ENCODE measurements at places on chromosomes 2 and 18.

DNA sequence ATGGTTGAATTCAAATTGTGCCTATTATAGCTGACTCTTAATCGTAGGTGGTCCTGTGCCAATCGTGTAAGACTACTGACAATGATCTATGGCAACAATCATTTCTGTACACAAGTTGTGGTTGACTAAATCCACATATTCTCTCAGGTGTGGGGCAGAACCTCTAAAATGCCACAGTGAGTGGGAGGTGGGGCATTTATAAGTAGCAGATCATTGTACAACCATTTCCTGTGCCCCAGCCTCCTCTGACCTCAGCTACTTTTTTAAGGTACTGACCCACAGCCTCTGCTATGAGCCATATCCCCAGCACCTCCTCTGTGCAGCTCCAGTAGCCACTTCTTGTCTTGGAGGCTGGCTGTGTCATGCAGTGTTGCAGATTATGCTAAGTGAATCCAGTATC is 48.6 kb upstream of the RAPH1 start:
- no peak for DNase-seq

DNA sequence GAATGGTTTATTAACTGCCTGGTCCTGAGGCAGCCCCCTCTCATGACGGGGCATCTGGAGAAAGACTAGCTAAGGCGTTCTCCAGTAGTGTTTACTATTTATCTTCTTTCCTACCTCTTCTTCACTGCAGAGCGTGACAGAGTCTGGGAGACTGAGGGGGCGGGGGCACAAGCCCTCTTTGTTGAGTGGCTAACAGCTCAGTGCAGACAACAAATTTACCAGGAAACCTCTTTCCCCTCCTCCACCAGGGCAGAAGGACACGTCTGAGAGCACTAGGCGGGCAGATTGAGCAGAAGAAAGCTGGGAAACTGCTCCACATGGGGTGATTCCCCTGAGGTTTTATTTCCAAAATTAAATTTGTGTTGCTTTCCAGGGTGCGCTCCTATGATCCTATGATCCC is 322.1 kb downstream of the CNTNAP5 start:
- DNase-seq: no peak

DNA sequence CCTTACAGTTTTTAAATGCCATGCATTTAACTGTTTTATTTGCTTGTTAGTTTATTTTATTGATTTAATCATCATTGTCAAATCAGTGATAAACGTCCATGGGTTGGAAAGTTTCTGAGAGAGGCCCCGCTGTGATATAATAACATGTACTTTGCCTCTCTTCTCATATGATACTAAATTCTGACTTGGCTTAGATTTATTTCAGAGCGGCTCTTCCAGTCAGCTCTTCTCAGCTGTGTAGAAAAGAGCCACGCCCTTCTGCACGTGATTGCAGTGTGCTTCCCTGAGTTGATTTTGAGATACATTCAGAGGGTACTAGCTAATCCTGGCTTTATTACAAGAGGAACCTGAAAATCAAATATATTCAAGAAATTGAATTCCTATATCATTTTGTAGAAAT is 218.6 kb downstream of the KCNE4 start:
- no peak for DNase-seq

DNA sequence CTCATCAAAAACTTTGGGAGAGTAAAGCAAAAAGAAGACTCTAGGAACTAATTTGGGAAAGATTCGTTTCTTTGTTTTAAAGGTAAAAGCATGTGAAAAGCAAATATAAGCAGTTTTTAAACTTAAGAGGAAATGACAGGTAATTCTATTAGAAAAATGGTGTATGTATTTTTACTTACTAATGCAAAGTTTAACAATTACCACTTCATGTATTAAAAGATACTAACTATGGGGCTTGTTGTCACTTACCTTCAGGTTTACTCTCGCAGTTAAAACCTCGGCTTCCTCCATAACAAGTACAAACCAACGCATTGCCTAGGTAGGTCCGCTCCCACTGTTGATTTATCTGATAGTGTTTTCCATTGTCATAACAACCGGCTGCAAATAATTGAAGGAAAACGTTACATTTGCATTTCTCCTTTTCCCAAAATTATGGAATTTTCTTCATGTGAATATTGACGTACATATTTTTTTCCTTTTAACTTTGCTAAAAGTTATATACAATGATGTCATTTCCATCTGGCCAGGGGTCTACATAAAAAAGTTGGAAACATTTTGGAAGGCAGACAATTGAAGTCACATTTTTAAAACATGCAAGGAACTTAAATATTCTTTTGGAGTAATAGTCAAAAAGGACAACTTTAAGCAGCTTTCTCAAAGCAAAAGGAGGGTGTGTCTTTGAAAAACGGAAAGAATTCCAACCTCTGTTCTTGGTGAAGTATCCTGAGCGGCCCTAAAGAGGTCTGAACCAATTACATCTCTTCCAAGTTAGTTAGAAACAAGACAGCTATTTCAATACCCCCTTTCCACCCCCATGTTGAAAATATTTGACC is 1.2 kb downstream of the FN1 start:
- DNase-seq: no peak

DNA sequence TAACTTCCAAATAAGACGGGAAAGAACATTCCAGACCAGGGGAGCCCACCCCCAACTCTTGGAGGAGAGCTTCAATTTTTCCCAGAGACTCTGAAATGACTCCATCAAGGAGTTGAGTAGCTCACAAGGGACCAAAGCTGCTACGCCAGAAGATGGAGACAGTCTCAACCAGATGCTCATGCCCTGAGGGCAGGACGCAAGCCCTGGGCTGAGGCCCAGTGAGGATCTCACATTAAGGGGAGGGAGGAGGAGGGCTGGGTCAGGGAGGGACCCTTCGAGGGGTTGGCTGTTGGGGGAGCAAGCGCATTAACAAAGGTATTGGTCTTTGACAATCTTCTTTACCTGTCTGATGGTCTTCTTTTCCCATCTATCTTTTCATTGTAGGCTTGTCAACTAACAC is 141.3 kb upstream of the SLC1A4 start:
- DNase-seq: no peak

- no peak for DNase-seq
Measured at GRCh38 chr2:116692988-116693387, 1121.5 kb upstream of the DDX18 start.

GRCh38 chr2:148305476-148305875 is 284.6 kb downstream of the MBD5 start:
- no peak for DNase-seq

DNA sequence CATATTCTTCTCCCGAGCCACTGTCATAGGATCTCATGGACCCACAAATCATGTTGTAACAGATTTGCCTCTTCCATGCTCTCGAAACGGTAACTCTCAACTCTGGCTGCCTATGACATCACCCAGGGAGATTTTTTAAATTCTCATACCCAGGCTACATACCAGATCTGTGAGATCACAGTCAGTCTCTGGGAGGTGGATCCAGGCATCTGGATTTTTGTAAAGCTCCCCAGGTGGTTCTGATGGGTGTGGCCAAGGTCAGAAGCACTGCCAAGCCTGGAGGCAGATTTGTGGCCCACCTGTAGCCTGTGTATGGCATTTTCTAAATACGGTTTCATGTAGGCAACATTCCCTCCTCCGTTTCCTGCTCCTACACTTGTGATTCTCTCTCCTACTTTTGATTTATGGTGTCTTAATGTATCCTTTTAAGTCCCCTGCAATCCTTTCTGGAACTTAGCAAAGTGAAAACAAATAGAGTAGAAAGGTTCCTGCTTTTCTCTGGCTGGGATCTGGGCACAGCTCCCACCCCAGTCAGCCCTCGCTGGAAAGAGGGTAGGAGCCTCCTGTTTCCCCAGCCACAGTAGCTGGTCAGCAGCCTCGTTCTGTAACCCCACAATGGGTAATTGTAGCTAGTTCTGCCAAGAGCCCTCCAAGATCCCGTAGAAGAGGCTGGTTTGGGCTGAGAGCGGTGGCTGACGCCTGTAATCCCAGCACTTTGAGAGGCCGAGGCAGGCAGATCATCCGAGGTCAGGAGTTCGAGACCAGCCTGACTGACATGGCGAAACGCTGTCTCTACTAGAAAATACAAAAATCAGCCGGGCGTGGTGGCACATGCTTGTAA is 96.2 kb downstream of the KLHL29 start:
- no peak for DNase-seq

DNA sequence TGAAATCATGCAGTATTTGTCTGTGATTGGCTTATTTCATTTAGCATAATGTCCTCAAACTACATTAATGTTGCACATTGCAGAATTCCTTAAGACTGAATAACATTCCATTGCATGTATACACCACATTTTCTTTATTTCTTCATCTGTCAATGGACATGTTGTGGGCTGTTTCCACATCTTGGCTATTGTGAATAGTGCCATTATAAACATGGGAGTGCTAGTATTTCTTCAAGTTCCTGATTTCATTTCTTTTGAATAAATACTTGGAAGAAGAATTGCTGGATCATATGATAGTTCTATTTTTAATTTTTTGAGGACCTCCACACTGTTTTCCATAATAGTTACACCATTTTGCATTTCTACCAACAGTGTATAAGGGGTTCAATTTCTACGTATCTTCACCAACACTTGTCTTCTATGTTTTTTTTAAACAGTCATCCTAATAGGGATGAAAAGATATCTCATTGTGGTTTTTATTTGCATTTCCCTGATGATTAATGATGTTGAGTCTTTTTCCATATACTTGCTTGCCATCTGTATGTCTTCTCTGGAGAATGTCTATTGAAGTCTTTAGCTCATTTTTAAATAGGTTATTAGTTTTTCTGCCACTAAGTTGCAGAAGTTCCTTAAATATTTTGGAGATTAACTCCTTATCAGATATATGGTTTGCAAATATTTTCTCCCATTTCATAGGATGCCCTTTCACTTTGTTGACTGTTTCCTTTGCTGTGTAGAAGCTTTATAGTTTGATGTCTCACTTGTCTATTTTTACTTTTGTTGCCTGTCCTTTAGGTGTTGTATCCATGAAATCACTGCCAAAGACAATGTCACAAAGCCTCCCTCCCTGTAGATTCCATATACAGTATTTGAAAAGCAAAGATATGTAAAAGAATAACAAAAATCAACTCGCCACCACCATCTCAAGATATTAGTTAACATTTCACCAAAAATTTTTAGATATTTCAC is 14.6 kb downstream of the FBXO11 start:
- no peak for DNase-seq

- no peak for DNase-seq
Measured at GRCh38 chr18:58032233-58032632, 11.8 kb upstream of the NEDD4L start.

DNA sequence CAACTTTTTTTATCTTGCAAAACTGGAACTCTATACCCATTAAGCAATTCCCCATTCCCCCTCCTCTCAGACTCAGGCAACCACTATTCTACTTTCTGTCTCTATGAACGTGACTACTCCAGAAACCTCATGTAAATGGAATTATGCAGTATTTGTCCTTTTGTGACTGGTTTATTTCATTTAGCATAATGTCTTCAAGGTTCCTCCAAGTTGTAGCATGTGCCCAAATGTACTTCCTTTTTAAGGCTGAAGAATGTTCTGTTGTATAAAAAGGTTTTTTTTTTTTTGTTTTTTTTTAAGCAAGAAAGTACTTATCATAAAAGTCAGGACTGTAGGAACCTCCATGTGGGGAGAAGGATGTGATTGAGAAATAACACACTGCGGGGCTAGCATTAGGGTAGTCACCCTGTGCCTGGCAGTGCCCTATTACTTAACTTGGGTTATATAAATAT is 262.9 kb upstream of the FBXO11 start:
- DNase-seq: no peak

GRCh38 chr2:101942851-101943250 is 48.9 kb upstream of the IL1R2 start:
- no peak for DNase-seq

GRCh38 chr2:239521518-239521815 is 120.6 kb upstream of the HDAC4 start:
- DNase-seq: no peak

Measured in D341Med (cell line).